ENCODE measurements at places on chromosomes 2 and 18. TPM values are rescaled to one million over a fixed set of nuclear protein-coding genes. Genes with fewer than 3 reads are reported as not detected.
A peak's percentile ranks its signal among the peaks of the same experiment; 100 is the strongest.

DNA sequence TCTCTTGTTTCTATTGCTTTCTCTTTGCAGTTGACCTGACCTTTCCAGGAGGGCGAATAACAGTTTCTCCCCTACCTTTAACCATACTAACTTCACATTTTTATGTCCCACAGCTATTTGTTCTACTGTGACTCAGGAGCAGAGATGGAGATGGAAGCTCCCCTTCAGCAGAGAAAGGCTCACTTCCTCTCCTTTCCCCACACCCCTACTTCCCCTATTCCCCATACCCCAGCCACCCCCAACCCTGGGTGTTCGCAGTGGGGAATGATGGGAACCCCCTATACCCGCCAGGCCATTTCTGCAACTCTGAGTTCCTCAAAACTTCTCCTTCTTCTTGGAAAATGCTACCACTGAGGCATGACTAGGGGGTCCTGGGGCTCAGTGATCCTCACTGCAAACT, 285.4 kb upstream of the MGAT5 start:
- H3K36me3 ChIP-seq, result no peaks in the 10 kb centered on the region
- no peak overlapping the region for H3K27ac ChIP-seq
- H3K27me3 ChIP-seq, result no peaks in the 10 kb centered on the region

- no peaks in the 10 kb centered on the region for H3K4me1 ChIP-seq
- no peak overlapping the region for H3K27ac ChIP-seq
- H3K36me3 ChIP-seq, result no peaks in the 10 kb centered on the region
- H3K4me3 ChIP-seq, result no peak overlapping the region
- DNase-seq, result peak; percentile 76
Observed at GRCh38 chr2:168935810-168936581, 34.9 kb downstream of the G6PC2 start.

DNA sequence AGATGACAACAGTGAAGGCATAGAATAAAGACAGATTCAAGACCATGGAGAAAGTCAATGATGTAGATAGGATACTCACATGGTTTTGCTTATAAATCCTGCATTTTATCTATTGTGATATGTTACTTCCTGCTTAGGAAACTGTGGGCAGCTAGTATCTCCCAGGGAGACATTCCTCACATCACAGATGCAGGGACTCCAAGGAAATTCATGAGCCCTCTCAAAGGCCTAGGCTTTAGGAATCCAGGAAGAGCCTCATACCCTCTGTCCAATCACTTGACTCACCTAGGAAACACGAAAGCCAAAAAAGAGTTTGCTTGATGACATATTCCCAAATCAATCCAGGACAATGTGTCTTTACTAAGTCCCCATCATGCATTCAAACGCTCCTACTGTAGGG, 247.8 kb upstream of the KLHL29 start:
- no peaks in the 10 kb centered on the region for H3K27me3 ChIP-seq
- DNase-seq, result no peak
- no peak overlapping the region for H3K4me3 ChIP-seq
- H3K4me1 ChIP-seq, result no peaks in the 10 kb centered on the region
- H3K27ac ChIP-seq, result no peak overlapping the region

COLEC11 gene
- total RNA-seq, result not detected

FKBP7 gene
- total RNA-seq, result 58.5 TPM

- H3K4me3 ChIP-seq, result no peak overlapping the region
- H3K36me3 ChIP-seq, result no peaks in the 10 kb centered on the region
- peaks cover 13% of the 10 kb centered on the region for H3K4me1 ChIP-seq
- H3K27me3 ChIP-seq, result no peaks in the 10 kb centered on the region
- DNase-seq, result no peak
Observed at GRCh38 chr2:146633159-146633558, 1211.7 kb upstream of the ACVR2A start.

- peaks cover 5% of the 10 kb centered on the region for H3K36me3 ChIP-seq
- no peak overlapping the region for H3K27ac ChIP-seq
- H3K4me1 ChIP-seq, result peaks cover 4% of the 10 kb centered on the region
- no peaks in the 10 kb centered on the region for H3K27me3 ChIP-seq
- DNase-seq, result no peak
- H3K4me3 ChIP-seq, result no peak overlapping the region
Observed at GRCh38 chr2:118097657-118098056, 9.4 kb downstream of the INSIG2 start.

GRCh38 chr2:210203558-210203957, 21.7 kb downstream of the ACADL start:
- no peak overlapping the region for H3K27ac ChIP-seq
- no peaks in the 10 kb centered on the region for H3K36me3 ChIP-seq
- peaks cover 3% of the 10 kb centered on the region for H3K4me1 ChIP-seq
- no peak overlapping the region for H3K4me3 ChIP-seq
- H3K27me3 ChIP-seq, result no peaks in the 10 kb centered on the region

SIX2 gene
- 7.4 TPM for total RNA-seq

GRCh38 chr2:180991820-180992219, 11.4 kb downstream of the UBE2E3 start:
- no peak overlapping the region for H3K4me3 ChIP-seq
- H3K36me3 ChIP-seq, result peaks cover 13% of the 10 kb centered on the region
- no peak for DNase-seq
- no peaks in the 10 kb centered on the region for H3K27me3 ChIP-seq

SRD5A2 gene
- total RNA-seq, result not detected

DNA sequence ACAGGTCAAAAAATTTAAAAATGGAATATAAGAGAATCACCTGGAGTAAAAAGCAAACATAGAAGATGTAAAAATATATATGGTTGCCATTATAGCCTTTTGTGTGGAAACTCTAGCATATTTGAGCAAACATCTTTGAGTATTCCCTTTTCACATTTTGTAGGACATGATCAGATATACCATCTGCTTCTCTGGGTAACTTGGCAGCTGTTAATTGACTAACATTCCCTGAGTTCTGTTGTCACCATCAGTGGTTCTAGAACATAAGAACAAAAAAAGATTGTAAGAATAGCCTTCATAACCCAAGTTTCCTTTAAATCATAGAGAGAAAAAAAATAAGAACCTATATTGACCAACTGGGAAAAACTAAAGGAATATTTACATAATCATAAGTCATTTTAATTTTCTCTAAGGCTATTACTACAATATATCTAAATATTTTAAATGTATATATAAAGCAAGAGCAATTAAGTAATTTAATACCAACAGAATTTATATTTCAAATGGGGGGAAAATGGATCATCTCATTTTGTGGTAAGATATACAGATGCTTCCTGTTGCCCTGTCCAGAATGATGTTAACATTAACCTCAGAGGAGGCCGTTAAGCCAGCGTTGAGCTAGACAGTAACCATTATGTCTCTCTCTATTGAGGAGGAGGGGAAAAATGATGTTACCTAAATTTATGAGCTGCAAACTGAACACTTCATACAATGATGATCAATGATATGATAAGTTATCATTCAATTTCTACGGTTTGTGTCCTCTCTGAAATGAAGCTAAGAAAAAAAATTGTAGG, 9.8 kb upstream of the INO80D start:
- H3K4me3 ChIP-seq, result no peak overlapping the region
- H3K4me1 ChIP-seq, result no peaks in the 10 kb centered on the region
- H3K36me3 ChIP-seq, result no peaks in the 10 kb centered on the region
- DNase-seq, result no peak
- no peaks in the 10 kb centered on the region for H3K27me3 ChIP-seq

- no peaks in the 10 kb centered on the region for H3K27me3 ChIP-seq
- H3K27ac ChIP-seq, result no peak overlapping the region
- no peaks in the 10 kb centered on the region for H3K36me3 ChIP-seq
- H3K4me3 ChIP-seq, result no peak overlapping the region
- no peaks in the 10 kb centered on the region for H3K4me1 ChIP-seq
- no peak for DNase-seq
Observed at GRCh38 chr2:177888581-177888980, 184.0 kb downstream of the PDE11A start.
